CD14-positive monocyte (primary cell): ENCODE measurements at places on chromosomes 16 and 17. TPM values are rescaled to one million over a fixed set of nuclear protein-coding genes. Genes with fewer than 3 reads are reported as not detected.

Gene NPIPB12
- polyA plus RNA-seq = 0.28 TPM

Gene ZNF629
- 0.73 TPM for polyA plus RNA-seq

Gene TMEM256
- polyA plus RNA-seq = 81.4 TPM

Gene AURKB
- polyA plus RNA-seq = 0.79 TPM

Gene KRTAP4-3
- polyA plus RNA-seq = not detected

Gene OTOP2
- polyA plus RNA-seq = not detected

GRCh38 chr16:89504091-89504490 is 4.1 kb upstream of the SPG7 start:
- DNase-seq = no peak

- DNase-seq = peak; percentile 53
Observed at GRCh38 chr17:50169121-50169764, 3.4 kb downstream of the SGCA start.

DNA sequence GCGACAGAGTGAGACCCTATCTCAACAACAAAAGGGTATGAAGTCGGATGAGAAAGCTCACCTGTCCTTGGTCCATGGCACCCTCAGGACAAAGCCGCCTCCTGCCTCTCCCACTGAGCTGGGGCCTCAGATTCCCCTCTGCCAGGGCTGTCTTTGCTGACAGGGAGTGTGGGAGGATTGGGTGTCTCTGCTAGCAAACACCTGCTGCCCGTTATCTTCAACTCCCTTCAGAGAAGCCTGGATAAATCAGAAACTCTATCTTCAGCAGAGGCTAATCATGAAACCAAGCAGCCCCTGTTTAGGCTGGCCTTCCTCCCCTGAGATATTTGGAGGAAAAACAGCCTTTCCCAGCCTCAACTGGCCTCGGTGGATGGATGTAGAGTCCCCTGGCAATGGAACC is 36.3 kb upstream of the CDH1 start:
- DNase-seq = no peak

DNA sequence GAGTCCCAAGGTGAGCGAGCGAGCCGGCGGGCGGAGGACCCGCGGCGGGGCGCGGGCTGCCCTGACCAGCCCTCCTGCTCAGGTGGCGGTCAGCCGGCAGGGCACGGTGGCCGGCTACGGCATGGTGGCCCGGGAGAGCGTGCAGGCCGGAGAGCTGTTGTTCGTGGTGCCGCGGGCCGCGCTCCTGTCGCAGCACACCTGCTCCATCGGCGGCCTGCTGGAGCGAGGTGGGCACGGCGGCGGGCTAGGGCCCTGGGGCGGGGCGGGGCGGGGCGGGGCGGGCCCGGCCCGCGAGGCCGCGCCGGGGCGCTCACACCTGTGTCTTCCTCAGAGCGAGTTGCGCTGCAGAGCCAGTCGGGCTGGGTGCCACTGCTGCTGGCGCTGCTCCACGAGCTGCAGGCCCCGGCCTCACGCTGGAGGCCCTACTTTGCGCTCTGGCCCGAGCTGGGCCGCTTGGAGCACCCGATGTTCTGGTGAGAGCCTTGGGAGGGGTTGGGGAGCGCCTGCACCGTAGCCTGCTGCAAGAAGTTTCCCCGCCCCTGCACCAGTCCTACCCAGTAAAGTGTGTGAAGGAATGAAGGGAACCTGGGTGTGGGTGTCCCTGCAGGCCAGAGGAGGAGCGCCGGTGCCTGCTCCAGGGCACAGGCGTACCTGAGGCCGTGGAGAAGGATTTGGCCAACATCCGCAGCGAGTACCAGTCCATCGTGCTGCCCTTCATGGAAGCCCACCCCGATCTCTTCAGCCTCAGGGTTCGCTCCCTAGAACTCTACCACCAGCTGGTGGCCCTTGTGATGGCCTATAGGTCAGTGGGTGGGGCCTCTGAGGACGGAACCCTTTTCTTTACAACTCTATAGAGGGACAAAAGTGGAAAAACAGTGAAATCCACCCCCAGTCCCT is 802 bp downstream of the SETD6 start:
- DNase-seq = no peak

DNA sequence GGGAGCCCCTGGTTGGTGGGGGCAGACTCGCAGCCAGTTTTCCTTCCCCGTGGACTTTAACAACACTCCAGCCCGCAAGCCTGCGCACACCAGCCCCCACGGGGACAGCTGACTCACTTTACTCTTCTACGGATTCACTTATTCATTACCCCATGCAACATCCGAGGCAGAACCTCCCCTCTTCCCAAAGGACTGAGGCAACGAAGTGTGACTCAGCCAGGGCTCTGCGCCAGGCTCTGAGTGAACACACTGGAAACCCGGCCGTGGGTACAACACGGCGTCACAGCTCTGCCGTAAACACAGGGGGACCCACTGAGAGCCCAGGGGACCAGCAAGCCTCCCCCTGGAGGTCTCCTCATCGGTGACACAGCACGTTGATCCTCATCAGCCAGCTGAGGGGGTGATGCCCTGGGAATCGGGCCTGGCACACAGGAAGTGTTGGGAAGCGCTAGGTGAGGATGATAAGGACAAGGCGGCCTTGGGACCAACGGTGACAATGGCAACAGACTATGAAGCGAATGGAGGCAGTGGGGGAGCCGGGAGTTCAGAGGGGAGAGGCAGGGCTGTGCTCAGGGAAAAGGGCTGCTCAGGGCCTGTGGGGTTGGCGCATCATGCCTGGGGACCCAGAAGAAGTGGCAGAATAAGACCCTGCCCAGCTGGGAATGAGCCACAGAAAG is 14.6 kb downstream of the COTL1 start:
- peak; percentile 96 for DNase-seq

GRCh38 chr17:42313773-42314566 is 25.7 kb downstream of the STAT5A start:
- DNase-seq = no peak

- no peak for DNase-seq
Observed at GRCh38 chr16:89101303-89102040, 7.8 kb downstream of the ACSF3 start.

- DNase-seq = no peak
Observed at GRCh38 chr17:29215717-29216116, 30.9 kb upstream of the CRYBA1 start.

GRCh38 chr16:67762385-67762784 is 43.3 kb upstream of the GFOD2 start:
- DNase-seq = no peak

DNA sequence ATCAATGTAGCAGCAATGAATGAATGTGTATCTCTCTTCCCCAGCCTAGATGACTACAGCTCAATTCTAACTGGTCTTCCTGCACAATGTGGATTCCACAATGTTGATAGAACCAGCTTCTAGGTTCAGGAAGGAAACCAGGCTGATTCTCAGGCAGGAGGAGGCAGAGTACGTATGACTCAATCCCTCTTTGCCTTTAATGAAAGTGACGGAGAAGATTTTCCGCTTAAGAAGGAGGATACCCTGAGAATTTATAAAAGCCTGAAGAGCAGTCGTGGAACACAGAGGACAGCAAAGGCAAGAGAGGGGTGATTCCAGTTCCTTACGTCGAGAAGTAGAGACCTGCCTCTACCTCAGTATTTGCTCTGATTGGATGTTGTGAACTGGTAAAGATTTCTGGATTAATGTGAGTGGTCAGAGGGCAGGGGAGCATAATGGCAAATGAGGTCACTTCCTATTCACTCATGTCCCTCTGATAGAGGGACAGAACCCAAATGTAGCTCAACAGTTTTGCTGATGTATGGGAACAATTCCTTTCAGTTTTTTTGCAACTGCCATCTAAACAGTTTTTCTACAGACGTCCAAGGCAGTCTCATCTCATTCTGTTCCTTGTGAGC is 15.0 kb upstream of the SLC16A11 start:
- no peak for DNase-seq

DNA sequence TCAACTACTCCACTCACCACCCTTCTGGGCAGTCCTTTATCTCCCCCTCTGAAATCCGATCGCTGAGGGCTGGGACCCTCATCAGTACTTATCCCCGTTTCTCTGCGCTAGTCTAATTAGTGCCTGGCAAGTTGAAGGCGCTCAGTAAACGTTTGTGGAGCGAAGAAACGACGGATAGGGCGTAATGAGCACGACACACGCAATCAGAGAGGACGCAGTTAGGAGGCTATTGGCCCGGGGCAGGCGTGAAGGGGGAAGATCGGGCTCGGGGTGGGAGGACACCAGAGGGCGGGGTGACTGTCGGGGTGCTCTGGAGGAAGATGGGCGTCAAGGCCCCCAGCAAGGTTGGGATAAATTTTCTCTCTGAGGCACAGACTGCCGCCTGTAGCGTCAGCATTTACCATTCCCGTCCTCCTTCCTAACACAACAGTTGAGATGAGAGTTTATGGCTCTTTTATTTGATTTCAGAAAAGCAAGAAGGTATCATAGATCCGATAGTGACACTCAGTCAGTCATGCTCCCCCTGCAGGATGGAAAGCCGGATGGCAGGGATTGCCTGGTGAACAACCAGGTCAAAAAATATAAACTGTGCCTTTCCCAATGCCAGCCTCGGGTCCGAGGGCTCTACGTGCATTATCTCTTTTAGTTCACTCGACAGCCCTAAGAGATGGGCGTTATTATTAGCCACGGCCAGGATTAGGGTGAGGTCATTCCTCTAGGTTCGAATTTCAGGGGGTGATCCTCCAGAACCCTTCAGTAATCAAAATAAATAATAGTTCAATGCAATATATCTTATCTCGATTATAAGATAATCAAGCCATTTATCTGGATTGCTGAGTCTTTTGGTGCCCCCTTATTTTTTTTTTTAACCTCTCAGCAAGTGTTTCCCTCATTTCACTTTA is 9.5 kb upstream of the ARL4D start:
- DNase-seq = peak; percentile 79

GRCh38 chr17:72185564-72185963 is 64.7 kb downstream of the SOX9 start:
- DNase-seq = no peak

DNA sequence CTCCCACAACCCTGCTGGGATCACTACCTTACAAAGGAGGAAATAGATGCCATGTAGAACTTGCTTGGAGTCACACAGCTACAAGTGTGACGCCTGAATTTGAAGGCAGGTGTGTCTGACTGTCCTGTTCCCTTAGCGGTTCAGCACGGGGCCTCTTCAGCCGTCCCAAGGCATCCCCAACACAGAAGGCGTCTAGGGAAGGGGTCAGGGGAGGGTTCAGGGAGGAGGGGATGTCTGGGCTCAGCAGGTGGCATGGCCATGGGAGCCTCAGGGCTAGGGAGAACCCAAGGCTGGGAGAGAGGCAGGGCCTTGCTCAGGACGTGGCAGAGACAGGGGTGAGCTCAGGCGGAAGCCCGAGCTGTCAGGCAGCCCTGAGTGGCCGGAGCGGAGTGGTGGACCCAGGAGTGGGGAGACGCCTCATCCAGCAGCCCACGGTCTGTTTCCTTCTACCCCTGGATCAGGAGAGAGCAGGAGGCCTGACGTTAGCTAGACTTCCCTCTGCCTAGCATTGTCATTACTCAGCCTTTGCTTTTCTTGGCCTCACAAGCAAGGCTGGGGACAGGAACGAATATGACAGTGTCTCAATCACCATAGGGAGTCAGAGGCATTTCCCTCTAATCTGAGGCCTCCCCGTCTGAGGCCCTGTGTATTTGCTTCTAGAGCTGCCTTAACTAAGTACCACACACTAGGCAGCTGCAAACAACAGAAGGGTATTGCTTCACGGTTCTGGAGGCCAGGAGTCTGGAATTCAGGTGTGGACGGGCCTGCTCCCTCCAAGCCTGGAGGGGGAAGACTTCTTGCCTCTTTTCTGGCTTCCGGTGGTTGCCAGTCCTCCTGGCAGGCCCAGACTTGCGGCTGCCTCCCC is 31.3 kb upstream of the ANKRD40CL start:
- no peak for DNase-seq

GRCh38 chr17:68437979-68438822 is 19.1 kb downstream of the WIPI1 start:
- DNase-seq = peak; percentile 65

- no peak for DNase-seq
Observed at GRCh38 chr16:68640972-68641371, 4.1 kb upstream of the CDH3 start.

- DNase-seq = no peak
Observed at GRCh38 chr17:19718041-19718612, 1.7 kb upstream of the SLC47A2 start.

DNA sequence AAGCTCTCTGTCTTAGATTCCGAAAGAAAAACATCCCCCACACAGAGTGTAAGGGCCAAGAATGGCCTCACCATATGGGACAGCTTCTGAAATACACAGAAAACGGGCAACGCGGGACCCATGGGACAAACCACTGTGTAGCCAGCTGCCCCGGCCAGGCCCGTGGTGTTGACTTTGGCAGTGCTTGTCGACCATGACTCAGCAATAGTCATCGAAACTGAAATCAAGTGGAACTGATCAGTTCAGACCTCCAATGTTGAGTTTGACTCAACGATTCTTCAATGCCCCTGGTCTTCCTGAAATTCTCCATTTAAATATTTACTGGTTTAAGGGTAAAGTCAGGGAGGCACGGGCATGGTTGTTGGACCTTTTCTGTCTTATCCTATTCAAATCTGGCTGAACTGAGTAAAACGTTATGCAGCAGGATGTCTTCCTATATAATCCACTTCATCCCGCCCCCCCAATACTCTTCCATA is 27.5 kb downstream of the ZFHX3 start:
- no peak for DNase-seq

GRCh38 chr16:1997494-1998359 is 8.0 kb downstream of the SYNGR3 start:
- DNase-seq = no peak

DNA sequence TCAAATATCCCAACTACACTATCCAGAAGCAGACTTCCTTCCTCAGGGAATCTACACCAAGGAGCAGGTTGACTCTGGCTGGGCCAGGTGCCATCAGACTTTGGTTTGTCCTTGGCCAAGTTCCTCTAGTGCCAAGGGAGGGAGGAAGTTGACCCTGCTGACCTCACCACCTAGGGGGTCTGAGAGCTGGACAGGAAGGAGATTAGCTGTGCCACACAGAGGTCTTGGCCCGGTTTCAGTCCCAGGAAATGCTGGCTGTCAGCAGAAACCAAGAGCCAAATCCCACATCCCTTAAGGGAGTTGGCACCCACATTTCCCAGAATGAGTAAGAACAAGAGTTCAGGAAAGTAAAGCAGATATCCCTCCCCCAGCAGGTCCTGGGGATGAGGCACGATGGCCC is 178.2 kb downstream of the SALL1 start:
- no peak for DNase-seq

GRCh38 chr17:68462381-68463210 is 5.3 kb upstream of the WIPI1 start:
- DNase-seq = peak; percentile 75

DNA sequence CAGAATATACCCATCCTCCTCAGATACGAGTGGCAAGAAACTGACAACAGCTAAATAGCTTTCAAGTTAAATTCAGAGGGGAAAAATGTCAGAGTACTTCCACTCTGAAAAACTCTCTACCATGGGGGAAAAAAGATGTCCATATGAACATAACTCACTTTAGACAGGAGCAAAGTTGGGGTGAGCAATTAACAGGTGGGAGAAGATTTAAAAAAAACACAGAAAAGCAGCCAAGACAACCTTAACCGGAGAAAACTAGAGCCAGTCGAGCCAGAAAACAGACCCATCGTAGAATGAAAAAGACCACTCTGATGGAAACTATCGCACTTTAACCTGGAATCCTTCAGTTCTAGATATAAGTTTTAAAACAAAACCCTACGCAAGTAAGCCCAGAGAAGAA is 833 bp downstream of the TERF2 start:
- no peak for DNase-seq
